Stimulated activated CD8-positive, alpha-beta memory T cell treated with anti-CD3 and anti-CD28 coated beads, Interleukin-15, amount 100 ng/mL, for 1 hour (primary cell): ENCODE measurements at places on chromosomes 7 and 10.

GRCh38 chr7:132422502-132423111, 153.7 kb downstream of the PLXNA4 start:
- DNase-seq = no peak

DNA sequence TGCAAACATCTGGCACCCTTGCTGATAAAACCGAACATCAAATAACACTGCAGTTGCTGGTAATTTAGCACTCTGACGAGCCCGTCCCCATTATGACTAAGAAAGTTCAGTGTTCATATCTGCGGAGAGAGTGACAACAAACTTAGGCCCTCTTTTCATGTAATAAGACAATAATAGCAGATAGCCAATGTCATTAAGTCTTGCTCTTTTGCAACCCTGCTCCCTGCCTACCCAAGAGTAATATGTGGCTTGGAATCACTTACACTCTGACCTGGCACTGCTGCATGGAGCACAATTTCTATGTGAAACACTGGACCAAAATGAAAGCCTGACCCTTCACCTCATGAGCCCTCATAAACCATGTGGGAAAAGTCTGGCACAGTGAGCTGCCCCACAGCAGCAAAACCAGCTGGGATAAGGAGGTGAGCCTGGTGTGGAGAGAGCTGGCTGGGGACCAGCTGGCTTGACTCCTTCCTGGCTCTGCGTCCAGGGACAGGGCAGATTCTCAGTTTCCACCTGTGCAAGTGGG, 86.5 kb downstream of the HIPK2 start:
- DNase-seq = no peak

GRCh38 chr10:97109547-97109946, 76.2 kb downstream of the SLIT1 start:
- DNase-seq = no peak

DNA sequence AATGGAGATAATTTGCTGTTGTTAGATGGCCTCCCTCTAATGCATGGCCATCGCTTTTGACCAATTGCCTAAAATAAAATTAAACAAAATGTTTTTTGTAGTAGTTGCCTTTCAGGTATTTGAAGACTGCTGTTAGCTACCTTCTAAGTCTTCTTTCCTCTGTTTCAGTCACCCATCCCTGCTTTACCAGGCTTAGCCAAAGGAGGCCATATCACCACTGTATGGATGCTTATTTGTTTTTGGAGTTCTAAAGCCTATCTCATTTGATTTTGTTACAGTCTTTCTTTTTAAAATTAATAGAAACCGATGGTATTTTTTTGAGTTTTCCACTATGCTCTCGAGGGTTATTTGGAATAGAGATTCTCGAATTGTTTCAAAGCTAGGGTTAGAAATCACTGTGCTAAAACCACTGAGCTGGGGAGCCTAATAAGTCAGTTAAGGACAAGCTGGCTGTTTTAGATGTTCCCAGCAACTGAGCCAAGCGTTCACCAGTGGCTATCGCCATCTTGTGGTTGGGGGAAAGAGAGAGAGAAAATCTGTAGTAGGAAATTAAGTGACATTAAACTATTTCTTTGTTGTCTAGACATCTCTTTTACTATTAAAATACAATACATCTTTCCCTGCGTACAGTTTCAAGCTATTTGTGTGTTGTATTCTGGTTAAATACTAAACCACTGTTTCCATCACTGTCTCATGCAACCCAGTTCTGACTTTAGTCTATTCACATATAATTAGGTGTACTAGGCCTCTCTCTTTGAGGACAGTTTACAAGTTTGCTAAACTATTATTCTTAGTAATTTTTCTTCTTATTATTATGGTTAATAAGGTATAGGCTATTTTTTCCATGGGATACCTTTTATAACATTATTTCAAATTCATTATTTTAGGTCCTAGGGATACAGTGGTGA, 52.2 kb downstream of the GPR158 start:
- DNase-seq = no peak

DNA sequence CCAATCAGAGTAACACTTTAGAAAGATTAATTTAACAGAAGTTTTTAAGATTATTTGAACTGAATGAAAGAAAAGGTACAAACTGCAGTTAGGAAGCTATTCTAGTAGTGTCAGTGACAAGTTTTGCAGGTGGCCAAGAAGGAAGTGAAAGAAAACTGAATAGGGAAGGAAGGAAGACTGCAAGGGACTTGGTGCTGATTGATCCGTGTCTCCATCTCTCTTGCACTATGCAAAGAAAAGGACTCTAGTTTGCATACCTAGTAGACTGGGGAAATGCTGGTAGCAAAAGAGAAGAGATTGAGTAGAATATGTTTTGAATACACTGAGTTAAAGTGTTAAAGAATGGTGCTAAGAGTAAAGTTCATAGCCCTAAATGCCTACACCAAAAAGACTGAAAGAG, 33.0 kb downstream of the OR6V1 start:
- no peak for DNase-seq

- no peak for DNase-seq
Observed at GRCh38 chr7:101942603-101943210, 125.3 kb downstream of the CUX1 start.

DNA sequence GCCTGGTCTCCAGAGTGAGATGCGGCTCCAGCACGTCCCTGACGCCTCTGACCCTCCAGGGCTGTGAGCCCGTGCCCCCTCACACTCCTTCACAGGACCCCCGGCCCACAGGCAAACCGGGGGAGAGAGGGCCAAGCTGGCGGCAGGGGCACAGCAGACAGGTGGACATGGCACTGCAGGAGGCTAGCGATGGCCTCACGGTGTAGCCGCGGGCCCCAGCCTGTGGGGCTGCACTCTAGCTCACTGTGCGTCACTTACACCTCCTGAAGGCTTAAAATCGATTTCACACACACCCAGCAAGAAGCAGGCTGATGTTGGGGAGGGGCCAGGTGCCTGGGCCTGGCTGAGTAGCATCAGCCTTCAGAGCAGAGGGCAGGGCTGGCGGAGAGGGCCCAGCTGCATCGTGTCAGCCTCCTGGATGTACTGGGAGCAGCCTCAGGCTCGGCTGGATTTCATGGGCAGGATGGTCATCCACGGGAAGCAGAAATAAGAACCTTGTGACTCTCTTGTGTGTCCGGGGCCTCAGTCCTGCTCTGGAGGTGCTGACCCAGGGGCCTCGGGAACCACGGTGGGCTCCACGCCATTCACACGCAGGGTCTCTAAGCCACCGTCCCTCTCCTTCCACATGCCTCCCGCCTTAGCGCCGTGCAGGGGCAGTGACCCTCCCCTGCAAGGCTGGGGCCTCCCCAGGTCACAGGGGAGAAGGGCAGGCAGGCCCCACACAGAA, 19.4 kb upstream of the KNDC1 start:
- no peak for DNase-seq
